ENCODE measurements at places on chromosomes 1 and 21.

DNA sequence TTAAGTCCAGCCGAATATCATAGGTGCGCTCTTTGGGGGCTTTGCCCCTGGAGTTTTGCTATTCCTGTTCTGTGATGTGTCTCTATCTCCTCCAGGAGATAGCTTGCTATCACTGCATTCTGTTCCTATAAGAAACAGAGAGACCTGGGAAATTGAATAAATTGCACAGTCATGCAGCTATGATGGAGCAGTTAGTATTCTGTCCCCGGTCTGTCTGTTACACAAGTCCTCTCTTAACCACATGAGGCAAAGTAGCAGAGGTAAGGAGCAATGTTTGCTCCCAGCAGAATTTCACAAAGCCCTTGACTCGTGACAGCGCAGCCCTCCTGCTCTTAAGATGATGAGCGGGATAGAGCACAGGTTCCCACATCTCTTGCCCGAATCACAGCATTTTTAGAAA lies 63.9 kb upstream of the GRHL3 start:
- DNase-seq = no peak

DNA sequence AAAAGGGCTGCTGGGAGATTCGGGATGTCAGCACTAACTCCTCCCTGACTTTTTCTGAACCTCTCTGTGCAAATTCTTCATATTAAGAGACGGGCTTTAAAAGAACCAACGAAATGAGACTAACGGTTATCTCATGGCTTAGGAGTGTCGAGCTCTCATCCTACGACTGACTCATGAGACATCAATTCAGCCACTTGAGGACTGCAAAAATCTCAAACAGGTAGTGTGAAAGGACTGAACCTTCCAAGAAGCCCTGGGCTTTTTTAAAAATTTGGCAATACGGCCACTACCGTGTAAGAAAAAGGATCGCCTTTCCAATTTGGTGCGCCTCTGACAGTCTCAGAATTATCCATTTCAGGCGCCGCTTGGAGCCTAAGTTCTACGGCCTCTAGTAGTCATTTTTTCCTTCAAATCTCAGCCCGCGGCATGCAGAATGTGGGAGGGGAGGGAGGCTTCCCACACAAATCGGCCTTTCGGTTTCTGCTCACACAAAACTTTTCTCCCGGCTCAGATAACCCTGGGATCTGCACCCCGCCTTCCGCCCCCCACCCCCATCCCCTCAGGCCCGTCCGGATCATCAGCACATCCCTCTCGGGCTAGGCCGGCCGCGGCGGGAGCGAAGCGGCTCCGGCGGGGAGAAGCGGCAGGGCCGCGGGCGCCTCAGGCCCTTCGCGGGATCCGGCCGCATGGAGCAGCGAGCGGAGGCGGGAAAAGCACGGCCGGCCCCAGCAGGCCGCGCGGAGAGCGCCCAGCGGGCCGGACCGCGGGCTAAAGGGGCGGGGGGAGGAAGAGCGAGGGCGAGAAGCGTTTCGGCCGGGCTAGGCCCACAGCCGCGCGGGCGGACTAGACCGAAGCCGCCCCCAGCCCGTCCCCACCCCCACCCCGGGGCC lies 618 bp downstream of the HNRNPR start:
- DNase-seq = no peak

DNA sequence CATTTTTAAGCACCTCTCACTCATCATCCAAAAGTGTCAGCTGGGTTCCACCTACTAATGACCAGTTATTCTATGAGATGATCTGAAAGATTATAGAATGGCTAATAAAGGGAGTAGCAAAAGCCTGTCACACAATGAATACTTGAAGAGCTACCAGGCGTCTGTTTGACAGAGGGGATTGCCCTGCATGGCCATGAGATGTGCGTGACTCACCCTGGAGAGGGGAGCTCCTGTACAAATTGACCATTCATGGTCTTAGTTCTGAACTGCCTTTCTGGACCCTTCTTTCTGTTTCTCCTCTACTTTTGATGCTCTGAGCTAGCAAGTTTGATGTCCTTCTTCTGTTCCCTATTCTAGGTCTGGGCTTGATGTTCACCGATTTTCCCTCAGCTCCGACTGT lies 85.2 kb upstream of the ABCD3 start:
- DNase-seq = no peak

DNA sequence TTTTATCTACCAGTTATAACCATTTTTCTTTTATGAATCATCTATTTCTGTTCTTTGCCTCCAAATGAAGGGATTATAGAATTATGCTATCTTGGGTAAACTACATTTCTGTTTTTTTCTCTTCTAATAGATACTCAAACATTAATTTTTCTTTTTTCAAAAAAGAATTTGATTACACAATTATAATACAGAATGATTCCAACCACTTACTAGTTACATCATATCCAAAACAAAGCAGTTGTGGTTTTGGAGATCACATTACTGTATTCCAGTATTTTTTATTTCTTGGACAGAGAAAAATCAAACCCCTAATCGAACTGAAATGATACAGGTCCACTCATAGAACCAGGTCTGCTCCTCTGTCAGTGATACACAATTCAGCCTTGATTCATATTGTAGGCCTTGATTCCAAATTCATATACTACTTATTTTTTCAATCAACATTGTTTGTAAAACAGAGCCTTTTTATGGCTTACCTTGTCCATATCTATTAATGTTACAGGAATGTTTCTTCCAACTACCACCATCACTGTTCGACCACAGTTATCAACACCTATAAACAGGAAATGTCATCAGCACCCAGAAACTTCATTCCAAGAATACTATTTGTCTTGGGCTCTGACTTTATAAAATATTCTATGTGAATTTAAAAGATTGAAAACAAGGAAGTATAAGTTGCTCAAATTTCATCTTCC lies 43.2 kb downstream of the GDAP2 start:
- DNase-seq = no peak

DNA sequence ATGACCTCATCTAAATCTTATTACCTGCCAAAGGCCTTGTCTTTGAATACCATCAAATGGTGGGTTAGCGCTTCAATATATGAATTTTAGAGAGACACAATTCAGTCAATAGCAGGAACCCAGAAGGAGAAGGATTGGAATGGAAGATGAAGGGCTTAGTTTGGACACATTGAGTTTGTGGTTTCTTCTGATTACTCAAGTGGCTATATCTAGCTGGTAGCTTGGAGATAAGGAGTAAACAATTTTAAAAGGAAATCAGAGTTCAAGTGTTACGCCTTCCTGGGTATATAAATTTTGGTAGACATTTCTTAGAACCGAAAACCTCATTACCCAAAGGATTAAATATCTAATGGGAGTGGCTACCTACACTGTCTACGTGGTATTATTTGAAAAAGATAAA lies 80.2 kb downstream of the RGS2 start:
- no peak for DNase-seq

DNA sequence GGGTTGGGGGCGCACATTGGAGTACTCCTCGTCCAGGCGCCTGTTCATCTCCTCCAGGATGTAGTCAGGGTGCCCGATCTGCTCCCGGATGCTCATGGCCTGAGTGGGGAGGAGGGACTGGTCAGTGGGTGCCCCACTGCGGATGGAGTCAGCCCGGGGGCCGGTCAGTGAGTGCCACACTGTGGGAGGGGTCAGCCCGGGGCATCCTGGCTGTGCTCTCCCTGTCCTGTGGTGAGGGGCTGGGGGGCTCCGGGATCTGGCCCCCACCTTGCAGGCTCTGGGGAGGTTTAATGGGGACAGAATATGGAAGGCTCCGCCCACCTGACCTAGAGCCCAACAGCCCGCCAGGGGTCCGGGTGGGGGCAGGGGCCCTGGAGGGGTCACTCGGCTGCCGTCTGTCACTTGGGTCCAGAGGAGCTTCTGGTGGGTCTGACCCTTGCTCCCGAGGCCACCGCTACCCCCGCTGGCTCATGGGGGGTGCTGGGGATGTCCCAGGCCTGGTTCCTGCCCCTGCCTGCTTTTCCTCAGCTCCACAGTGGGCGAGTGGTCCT lies 8.8 kb downstream of the PRXL2B start:
- DNase-seq = no peak

- DNase-seq = no peak
These were observed 35.3 kb downstream of the RERE start for GRCh38 chr1:8782001-8782620.

DNA sequence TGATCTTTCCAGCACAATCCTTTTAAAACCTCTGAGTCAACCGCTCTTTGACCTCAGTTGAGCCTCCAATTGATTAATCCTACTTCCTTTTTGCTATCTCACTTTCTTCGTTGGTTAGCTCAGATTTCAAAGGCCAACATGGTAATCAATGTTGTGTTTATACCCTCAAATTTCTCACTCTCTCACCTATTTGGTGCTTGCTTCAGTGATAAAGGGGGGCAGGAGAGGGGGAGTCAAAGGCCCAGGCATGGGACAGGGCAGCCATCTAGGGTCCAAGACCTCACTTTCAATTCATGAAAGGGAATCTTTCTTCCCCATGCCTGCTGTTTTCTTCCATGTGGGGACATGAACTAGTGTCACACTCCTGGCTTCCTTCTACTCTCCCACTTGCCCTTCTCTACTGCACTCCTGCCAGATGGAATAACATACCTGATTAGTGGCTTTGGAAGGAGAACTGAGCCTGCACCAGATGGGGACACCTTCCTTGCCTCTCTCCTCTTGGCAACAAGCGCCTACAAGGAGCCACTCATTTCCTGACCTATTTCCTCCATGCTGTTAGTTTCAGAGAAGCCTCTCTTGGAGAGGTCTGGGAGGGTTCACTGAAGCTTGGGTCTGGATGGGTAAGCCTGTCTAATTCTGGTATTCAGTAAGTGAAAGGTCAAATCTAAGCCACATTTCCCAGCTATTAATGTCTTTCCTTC lies 73.3 kb upstream of the ARHGAP29 start:
- DNase-seq = no peak

DNA sequence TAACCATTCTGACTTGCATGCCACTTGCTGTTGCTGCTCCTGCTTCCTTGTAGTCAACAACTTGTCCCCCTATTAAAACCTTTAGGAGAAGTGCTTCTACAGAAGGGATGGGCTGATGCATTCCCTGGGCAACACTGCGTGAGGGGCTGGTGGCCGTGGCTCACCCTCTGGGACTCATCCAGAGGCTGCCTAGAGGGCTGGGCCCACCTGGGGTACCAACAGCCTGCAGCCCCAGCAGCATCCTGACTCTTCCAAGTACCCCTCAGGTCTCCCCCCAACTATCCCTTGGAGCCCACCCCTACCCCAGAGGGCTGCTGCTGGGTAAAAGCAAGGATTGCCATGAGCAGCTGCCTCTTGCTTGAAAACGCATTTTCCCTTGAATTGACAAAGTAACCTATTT lies 34.7 kb upstream of the LHX4 start:
- DNase-seq = no peak
